ENCODE measurements at places on chromosomes 16 and 17.

- DNase-seq = no peak
These were observed 245.2 kb downstream of the SEC14L1 start for GRCh38 chr17:77385750-77386501.

GRCh38 chr17:5237541-5238016 lies 2.9 kb upstream of the SCIMP start:
- peak; percentile 78 for DNase-seq

- DNase-seq = no peak
These were observed 58.6 kb upstream of the TOB1 start for GRCh38 chr17:50924800-50925199.

GRCh38 chr17:67911059-67911782 lies 85.0 kb downstream of the C17orf58 start:
- no peak for DNase-seq

GRCh38 chr17:46974086-46974485 lies 5.0 kb downstream of the RPRML start:
- DNase-seq = no peak

- DNase-seq = no peak
These were observed 77.1 kb upstream of the METRNL start for GRCh38 chr17:83002118-83002805.

DNA sequence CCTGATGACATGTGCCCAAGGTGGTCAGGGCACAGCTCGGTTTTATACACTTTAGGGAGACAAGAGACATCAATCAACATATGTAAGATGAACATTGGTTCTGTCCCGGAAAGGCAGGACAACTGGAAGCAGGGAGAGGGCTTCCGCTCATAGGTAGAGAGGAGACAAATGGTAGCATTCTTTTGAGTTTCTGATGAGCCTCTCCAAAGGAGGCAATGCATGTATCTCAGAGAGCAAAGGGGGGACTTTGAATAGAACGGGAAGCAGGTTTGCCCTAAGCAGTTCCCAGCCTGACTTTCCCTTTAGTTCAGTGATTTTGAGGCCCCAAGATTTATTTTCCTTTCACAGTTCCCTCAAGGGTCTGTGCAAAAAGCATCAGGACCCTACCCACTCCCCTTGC lies 172.4 kb upstream of the TNRC6C start:
- no peak for DNase-seq

DNA sequence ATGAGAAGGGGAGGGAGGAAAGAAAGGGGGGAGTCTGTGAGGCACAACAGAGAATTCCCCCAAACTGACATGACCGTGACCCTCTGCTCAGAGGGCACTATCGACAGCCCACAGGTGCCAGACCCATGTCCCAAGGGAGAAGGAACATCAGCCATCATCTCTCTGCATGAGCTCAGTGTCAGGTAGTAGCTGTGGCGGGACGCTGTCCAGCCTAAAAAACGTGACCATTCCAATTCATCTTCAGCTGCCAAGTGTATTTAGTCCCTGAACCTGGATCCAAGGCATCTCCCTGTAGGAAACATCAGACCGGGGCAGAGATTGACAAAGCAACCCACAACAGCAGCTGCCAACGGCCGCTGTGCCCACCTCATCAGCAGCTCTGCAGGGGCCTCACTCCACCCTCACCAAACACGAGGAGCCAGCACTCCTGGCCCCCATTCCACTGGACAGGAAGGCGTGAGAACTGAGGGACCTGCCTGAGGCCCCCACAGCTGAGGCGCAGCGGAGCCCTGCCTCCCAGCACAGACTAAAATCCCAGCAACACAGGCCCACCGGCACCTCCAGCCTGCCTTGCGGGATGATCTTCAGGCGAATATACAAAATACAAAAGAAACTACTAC lies 8.6 kb downstream of the TAF1C start:
- no peak for DNase-seq

- no peak for DNase-seq
These were observed 214.1 kb upstream of the GOT2 start for GRCh38 chr16:58948244-58948643.

DNA sequence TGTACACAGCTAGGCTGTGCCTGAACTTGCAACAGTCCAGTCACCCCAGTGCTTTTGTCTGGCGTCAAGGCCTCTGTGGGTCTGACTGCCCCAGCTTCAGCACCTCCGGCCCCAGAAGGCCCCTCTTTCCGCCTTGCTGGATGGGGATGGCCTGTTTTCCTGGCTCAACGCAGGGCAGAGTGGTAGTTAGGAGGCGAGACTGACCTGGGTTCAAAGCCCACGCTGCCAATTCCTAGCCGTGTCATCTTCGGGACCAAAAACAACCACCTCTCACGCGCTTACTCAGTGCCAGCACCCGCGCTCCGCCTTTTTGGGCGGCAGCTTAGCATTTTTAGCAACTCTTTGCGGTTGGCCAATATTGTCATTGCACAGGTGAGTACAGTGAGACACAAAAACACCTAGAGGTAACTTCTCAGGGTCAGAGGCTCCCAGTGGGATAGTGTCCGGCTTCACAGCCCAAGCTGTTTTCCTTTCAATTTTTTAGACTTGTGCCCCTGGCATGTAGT lies 4.6 kb downstream of the MYBBP1A start:
- no peak for DNase-seq

GRCh38 chr17:17491546-17491988 lies 4.6 kb downstream of the RASD1 start:
- DNase-seq = no peak

DNA sequence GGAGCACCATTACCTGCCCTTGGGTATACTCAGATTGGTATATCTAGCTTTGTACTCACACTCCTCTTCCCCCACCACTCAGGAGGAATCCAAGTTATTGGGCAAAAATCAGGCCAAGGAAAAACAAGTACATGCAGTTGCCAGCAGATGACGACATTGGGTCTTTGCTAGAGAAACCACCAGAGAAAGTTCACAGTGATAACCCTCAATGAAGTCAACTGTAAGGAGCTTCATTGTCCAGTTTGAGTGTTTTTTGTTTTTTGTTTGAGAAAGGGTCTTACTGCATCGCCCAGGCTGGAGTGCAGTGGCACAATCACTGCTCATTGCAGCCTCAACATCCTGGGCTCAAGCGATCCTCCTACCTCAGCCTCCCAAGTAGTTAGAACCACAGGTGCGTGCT lies 34.6 kb upstream of the TOX3 start:
- peak; percentile 9 for DNase-seq

GRCh38 chr16:11072420-11073153 lies 128.2 kb downstream of the CLEC16A start:
- no peak for DNase-seq

DNA sequence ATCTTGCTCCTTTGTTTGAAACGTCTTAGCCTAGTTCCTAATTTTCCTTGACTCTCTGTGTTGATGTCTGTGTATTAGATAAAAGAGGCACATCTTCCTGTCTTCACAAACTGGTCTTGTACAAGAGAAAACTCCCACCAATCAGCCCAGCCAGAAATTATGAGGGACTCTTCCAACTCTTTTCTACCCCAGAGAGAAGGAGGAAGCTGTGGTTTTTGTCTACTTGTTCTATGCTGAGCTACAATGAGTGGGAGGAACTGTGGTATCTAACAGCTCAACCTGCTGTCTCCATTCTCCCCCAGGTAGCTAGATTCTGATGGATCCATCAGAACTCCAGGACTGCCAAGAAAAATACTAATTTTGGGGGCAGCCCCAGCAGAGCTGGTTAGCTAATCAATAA lies 392.5 kb downstream of the HS3ST3B1 start:
- no peak for DNase-seq

DNA sequence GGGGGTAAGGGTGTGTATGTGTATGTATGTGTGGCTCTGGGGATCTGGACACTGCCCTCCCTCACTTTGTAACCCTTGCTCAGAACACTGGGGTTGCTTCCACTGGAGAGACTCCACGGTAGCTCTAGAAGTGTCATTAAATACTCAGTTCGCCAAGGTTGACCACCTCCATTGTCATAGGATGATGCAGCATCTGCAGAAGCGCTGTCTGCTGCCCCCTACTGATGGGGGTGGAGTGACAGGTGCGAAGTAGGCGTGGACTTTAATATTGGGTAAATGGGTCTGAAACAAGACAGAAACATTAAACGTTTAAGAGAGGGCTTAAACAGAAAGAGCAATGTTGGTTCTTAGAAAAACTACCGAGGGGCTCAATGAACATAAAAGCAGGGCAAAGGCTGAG lies 35.5 kb upstream of the STAC2 start:
- no peak for DNase-seq

DNA sequence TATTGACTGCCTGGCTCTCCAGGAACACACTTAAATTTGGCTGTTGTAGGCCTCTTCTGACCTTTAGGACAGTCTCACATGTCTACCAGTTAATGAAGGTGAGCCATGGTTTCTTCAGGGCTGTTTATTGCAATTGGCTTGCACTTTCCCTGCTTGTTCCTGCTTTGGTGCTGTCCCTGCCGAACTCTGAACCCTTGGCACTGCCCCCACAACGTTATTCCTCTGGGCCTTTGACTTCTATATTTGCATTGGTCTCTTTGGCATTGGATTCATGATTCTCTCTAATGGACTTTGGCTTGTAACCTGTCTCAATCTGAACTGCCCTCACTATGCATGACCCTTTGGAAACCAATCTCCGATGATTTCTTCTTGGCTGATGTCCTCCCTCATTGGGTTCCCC lies 299.4 kb downstream of the UTP18 start:
- DNase-seq = no peak

- DNase-seq = no peak
These were observed 225.5 kb downstream of the LGALS9B start for GRCh38 chr17:20241855-20242254.

- DNase-seq = no peak
These were observed 28.9 kb downstream of the FAM20A start for GRCh38 chr17:68572138-68572842.

DNA sequence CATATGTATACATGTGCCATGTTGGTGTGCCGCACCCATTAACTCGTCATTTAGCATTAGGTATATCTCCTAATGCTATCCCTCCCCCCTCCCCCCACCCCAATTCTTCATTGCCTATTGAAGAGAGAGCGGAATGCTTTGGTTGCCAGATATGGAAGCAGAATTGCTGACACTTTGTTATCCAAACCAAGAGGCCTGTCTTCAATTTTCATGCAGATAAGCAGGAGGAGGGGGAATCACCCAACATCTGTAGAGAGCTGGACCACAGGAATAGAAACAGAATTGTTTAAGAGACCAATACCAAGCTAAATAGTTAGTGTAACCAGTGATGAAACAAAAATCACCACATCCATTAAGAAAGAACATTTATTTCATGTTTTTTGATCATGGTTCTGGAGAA lies 7.1 kb downstream of the ASPA start:
- no peak for DNase-seq

DNA sequence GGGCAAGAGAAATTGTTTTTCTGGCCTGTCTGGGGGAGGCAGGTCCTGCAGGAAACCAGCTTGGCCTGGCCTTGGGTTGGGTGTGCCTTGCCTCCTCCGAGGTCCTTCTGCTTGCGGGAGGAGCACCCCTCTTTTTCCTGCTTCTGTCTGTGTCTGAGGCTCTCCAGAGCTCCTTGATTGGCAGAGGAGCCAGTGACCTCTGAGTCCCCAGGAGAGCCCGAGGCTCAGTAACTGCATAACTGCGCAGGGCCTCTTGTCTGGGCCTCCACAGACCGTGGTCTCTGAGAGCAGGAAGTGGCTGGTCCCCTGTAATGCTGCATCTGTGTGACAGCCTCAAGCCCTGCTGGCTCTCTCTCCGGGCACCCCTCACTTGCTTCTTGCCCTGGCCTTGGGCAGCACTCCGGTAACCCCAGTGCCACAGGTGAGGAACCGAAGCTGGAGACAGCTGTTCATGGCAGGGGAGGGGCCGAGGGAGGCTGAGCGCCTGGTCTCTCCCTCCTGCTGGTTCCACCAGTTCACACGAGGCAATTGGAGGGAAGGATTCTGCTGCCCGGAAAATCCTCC lies 1.6 kb downstream of the CAPN15 start:
- DNase-seq = no peak

DNA sequence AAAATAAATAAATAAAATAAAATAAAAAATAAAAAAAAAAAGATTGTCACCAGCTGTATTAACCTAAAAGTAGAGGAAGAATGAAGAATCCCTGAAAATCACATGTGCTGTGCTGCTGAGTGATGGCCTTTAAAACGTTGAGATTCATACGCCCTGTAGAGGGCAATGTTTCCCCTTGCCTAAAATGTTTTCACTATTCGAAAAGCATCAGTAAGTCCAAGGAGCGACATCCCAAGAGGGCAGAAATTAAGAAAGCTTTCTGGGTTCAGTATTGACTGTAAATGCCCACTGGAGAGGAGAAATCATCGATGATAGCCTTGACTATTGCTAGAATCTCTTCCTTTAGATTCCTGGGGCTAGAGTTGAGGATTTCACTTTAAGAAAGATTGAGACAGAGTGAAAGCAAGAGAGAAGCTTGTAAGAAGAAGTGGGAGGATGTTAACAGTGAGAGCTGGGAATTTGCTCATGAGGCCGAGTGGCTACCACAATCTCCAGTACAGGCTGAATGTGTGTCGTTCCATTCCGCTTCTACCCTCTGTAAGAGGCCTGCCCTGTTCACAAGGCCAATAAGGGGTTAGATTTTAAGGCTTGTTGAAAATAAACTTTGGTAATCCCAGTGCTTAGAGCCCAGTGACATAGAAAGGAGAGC lies 170.8 kb upstream of the FAM20A start:
- DNase-seq = peak; percentile 62

DNA sequence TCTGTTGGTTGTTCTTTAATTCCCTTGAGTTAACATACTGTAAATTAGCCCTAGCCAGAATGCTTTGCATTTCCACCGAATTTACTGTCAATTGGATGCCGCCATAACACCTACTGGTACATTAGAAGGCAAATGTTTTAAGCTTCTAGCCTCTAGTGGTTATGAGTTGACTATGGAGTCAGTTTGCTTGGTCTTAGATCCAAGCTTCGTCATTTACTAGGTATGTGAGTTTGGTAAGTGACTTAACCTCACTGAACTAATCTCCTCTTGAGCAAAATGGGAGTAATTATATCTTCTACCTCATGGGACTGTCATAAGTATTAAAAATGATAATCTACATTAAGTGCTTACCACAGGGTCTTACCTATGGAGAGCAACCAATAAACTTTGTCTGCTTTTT lies 20.4 kb upstream of the CDH11 start:
- no peak for DNase-seq

DNA sequence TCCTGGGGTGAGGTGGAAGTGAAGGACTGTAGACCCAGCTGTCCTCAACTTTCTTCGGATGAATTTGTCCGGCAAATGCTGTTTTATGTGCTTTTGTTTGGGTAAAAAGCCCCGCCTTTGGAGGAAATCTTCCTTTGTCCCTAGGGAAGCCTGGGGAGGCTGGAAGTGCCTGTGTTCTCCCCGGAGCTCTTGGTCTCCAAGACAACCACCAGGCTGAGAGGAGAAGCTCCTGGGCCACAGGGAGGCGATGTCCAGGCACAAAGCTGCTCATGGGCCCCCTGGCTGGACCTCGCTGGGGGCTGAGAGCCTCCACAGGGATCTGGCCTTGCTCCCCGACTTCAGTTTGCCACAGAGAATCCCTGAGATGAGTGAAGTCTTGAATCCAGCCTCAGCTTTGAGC lies 293.1 kb upstream of the N4BP1 start:
- DNase-seq = no peak

DNA sequence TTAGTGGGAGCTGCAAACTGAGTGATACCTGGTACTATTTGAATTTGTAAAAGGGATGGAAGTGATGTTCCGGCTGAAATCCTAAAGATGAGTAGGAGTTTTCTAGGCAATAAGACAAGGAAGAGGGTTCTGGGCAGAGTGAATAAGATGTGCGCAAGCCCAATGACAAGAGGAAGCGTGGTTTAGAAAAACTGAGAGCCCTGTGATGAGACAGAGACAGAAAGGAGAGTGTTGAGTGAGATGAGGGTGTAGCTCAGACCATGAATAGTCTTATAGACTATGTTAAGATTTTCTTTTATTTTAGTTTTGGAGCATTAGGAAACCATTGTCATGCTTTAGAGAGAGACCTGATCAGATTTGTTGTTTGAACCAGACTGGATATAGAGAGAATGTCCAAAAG lies 50.2 kb downstream of the COX10 start:
- DNase-seq = no peak
